CD8-positive, alpha-beta T cell (primary cell): ENCODE measurements at places on chromosomes 3 and 15.

DNA sequence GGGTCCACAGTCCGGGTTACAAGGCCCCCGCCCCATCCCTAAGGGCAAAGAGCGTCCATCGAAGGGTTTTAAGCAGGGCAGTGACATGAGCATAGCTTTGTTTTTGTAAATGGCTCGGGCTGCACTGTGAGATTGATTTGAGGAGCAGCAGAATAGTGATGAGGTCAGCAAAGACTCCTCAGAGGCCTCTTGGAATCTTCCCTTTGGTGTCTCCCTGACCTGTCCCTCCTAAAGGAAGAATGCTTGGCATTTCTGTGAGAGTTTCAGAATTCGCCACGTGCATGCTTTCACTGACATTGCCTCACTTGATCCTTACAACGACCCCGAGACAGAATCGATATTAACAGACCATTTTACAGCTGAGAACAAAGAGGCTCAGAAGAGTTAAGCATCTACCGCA lies 20.3 kb downstream of the LAMP3 start:
- DNase-seq: no peak

- no peak for DNase-seq
These were observed 132.7 kb downstream of the ANXA2 start for GRCh38 chr15:60265057-60265456.

GRCh38 chr3:56909349-56909748 lies 107.6 kb upstream of the ARHGEF3 start:
- no peak for DNase-seq

DNA sequence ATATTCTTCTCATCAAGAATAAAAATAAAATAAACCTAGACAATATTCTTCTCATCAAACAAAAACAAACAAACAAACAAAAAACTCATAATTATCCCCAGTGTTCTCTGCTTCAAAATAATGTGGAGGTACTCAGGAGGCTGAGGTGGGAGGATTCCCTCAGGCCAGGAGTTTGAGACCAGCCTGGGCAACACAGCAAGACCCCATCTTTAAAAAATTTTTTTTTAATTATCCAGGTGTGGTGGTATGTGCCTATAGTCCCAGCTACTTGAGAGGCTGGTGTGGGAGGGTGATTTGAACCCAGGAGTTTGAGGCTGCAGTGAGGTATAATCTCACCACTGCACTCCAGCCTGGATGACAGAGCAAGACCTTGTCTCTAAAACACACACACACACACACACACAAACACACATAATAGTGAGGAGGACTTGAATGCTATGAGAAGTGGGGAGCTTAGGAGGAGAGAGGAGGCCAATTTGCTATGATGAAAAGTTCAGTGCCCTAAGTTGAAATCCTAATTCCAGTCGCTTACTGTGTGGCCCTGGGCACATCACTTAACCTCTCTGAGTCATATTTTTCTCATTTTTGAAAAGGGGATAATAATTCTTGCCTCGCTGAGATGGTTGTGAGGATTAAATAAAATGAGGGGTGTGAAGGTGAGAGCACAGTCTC lies 35.8 kb upstream of the HERC1 start:
- no peak for DNase-seq

- no peak for DNase-seq
These were observed 85.8 kb downstream of the FAM174B start for GRCh38 chr15:92569778-92570177.

DNA sequence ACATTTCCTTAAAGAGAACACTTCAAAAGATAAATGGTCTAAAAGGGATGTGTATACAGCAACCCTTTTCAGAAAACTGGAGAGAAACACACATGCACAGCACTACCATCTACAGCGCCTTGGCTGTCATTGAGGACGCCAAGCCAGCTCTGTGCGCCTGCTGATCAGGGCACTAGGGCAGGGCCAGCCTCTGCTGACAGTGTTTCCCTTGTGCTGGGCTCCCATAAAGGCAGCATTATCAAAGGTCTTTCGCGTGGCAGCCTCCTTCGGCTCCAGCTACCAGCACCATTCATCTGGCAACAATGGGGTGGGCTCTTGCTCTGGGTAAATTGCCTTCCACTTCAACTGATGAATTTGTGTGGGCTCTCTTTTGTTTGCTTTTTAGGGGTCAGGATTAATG lies 53.4 kb downstream of the LDHAL6B start:
- no peak for DNase-seq

DNA sequence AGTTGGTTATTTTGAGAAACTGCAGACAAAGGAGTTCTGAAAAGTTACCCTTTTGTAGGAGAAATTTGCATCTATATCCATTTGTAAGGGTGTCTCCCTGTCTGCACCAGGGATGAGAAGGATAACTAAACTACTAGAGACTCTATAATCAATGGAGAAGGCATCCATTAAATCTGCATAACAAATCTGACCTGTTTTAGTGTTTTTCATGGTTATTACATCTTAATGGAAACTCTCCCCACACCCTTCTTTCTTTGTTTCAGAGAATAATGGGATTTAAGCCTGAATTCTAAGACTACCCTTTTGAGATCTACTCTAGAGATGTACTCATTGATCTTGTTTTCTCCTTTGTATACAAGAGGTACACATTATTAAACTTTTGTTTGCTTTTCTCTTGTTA lies 82.0 kb upstream of the DAZL start:
- no peak for DNase-seq

GRCh38 chr3:34219556-34219955 lies 421.1 kb downstream of the PDCD6IP start:
- no peak for DNase-seq
